ENCODE measurements at places on chromosomes 16 and 17.

GRCh38 chr17:50764734-50765149 lies 2.6 kb downstream of the ANKRD40CL start:
- DNase-seq, result no peak

GRCh38 chr17:62796291-62796690 lies 11.8 kb downstream of the MARCHF10 start:
- no peak for DNase-seq

DNA sequence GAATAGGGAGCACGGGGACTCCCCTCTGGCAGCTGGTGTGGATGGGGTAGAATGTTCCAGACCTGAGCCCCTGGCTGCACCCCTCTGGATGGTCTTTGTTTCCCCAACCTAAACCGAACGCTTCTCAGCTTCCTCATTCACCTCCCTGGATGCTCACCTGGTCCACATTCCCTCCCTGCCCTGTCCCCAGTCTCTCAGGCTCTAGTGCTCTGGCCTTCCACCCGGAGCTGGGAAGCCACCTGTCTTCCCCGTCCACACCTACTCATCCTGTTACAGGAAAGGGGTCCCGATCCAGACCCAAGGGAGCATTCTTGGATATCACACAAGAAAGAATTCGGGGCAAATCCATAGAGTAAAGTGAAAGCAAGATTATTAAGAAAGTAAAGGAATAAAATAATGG lies 73.5 kb downstream of the CYLD start:
- DNase-seq, result no peak

DNA sequence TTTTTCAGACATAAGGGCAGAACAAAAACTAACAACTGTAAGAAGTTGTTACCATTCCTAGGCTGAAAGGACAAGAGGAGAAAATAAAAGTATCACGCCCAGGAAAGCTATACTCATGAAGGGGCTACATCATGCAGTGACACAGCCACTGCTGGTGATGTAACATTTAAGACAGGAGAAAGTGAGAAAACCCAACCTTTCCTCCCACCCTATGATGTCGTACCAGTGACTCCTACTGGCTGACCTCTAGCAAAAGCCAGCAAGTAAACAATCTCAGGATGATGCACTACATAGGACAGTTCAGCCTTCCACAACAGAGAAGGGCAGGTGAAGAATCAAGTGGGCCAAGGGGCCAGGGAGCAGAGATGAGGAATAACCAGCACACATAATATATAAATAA lies 14.0 kb upstream of the OR1E2 start:
- DNase-seq, result no peak

DNA sequence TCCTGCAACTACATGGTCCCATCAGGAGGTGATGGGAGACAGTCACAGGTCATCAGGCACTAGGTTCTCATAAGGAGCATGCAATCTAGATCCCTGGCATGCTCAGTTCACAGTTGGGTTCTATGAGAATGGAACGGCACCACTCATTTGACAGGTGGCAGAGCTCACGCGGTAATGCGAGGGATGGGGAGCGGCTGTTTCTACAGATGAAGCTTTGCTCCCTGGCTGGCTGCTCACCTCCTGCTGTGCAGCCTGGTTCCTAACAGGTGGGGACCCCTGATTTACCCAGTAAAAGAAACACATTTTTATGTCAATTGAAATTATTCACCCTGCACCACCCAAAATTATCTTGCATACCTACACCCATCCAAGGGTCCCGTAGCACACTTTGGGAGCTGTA lies 42.7 kb upstream of the ZNHIT3 start:
- no peak for DNase-seq

DNA sequence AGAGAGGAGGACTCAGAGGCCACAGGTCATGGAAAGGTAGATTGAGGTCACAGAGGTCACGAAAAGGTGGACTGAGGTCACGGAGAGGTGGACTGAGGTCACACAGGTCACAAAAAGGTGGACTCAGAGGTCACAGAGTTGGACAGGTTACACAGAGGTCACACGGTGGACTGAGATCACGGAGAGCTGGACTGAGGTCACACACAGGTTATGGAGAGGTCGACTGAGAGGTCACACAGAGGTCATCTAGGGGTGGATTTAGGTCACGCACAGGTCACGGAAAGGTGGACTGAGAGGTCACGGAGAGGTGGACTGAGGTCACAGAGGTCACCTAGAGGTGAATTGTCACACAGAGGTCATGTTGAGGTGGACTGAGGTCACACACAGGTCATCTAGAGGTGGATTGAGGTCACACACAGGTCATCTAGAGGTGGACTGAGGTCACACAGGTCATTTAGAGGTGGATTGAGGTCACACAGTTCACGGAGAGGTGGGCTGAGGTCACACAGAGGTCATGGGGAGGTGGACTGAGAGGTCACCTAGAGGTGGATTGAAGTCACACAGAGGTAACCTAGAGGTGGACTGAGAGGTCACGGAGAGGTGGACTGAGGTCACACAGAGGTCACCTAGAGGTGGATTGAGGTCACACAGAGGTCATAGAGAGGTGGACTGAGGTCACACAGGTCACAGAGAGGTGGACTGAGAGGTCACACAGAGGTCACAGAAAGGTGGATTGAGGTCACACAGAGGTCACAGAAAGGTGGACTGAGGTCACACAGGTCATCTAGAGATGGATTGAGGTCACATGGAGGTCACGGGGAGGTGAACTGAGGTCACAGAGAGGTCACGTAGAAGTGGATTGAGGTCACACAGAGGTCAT lies 26.7 kb upstream of the JPT2 start:
- peak; percentile 18 for DNase-seq

DNA sequence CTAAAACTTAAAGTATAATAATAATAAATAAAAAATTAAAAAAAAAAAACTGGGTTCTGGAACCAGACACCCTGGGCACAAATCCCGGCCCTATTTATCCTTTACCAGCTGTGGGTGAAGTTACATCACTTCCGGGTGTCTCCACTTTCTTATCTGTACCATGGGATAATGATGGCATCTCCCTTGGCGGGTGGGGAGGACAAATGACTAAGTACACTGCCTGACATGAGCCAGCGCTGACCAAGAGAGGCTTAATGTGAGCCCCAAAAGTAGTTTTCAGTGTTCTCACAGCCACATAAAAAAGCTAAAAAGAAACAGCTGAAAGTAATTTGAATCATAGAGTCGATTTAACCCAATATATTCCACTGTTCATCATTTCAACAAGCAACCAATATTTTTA lies 424.9 kb downstream of the SOX9 start:
- no peak for DNase-seq

- no peak for DNase-seq
Measured at GRCh38 chr17:81008140-81008539, 16.5 kb downstream of the CHMP6 start.

DNA sequence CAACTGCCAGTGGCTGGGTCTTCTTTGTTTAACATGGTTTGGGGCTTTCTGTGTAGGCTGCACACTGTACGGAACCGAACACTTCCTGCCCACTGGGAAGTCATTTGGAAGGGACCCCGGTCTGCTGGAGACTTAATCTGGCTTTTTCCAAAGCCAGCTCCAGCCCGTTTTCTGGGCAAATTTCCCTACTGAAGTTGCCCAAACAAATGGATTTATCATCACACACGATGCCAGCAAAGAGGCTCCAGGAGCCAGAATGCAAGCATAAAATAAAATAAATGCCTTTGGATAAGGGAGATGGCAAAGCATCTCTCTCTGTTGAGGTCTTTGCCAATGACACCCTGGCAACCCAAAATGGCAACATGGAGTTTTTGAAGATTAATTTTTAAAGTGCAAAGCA lies 259.9 kb upstream of the IRX3 start:
- peak; percentile 14 for DNase-seq

DNA sequence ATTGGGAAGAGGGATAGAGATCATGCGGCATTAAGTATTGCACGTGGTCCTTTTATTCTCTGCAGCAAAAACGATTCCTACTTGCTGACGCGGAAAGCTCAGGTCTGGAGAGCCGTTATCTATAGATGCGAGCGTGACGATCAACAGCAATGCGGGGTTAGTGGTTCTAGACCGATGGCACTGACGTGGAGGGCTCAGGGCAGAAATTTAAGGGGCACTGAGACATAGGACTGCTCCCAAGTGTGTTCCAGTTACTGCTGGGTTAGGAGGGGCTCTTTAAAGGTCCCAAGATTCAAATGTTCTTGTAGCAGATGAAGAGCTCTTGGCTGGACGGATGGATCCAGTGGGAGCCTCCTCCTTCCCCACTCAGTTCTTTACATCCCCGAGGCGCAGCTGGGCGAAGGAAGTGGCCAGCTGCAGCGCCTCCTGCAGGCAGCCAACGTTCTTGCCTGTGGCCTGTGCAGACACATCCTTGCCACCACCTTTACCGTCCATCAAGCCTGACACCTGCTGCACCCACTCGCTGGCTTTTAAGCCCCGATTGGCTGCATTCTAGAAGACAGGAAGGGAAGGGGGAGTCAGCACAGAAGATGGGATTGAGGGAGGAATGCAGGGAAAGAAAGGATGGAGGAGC lies 732 bp upstream of the EXOSC6 start:
- DNase-seq, result peak; percentile 18

DNA sequence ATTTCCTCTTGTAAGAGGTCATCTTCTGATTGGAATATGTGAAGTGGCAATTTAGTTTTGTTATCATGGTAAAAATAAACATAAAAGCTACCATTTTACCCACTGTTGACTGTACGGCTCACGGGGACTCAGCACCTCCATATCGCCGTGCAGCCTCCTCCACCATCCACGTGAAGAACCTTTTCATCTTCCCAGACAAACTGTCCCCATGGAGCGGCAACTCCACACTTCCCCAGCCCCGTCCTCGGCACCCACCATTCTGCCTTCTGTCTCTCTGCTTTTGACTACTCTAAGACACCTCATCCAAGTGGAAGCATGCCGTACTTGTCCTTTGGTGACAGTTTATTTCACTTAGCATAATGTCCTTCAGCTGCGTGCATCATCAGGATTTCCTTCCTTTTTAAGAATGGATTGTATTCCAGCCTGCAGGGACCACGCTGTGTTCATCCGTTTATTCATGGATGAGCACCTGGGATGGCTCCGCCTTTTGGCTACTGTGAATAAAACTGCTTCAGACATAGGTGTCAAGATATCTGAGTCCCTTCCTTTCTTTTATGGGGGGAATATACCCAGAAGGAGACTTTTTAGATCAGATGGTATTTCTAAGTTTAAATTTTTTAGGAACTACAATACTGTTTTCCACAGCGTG lies 14.3 kb downstream of the FBXO31 start:
- no peak for DNase-seq

DNA sequence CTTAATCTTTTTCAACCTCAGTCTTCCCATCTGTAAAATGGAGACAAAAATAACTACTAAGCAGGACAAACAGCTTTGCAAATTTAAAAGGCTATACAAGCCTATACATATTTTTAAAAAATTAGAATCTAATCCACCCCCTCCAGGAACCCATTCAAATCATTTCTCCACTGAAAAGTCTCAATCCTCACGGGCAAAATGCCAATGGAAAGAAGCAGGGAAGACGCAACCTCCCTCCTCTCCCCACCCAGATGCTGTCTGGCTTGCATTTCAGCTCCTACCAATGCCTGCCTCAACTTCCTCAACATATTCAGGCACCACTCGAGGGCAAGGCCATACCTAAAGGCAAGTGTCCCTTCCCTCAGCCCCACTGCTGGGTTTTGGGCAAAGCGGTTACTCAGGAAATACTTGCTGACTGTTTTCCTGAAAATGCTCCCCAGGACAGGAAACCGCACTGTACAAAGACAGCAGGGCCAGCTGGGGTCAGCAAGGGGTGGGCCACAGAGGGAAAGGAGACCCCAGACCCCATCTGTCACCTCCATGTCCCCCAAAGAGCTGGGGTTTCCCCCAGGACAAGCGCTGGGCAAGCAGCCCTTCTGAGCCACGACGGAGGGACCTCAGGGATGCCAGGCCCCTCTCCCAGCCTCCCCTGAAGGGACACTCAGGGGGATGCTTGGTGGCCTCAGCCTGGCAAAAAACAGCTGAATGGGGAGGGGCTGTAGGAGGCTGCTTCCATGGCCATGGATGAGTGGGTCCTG lies 47.7 kb upstream of the DOC2B start:
- no peak for DNase-seq

DNA sequence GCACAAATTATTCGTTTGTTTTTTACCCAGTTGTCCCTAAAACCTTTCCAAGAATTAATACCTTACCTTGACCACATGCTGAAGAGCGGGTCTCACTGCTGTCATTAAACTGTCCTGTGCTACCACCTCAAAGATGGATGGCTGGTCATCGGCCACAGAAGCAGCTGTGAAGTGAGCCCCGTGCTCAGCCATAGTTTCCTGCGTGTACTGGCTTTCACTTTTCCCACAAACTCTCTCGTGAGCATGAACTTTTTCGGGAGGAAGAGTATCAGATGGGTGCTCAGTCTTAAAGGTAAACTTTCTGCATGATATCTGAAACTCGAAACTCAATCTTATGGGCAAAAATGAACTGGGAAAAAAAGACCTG lies 558 bp downstream of the PEX12 start:
- peak; percentile 16 for DNase-seq

- DNase-seq, result peak; percentile 36
Measured at GRCh38 chr16:81384006-81384405, 60.6 kb upstream of the CMIP start.

- no peak for DNase-seq
Measured at GRCh38 chr17:81096741-81097133, 61.8 kb downstream of the BAIAP2 start.

GRCh38 chr17:83099570-83100181 lies 20.3 kb downstream of the METRNL start:
- peak; percentile 62 for DNase-seq

DNA sequence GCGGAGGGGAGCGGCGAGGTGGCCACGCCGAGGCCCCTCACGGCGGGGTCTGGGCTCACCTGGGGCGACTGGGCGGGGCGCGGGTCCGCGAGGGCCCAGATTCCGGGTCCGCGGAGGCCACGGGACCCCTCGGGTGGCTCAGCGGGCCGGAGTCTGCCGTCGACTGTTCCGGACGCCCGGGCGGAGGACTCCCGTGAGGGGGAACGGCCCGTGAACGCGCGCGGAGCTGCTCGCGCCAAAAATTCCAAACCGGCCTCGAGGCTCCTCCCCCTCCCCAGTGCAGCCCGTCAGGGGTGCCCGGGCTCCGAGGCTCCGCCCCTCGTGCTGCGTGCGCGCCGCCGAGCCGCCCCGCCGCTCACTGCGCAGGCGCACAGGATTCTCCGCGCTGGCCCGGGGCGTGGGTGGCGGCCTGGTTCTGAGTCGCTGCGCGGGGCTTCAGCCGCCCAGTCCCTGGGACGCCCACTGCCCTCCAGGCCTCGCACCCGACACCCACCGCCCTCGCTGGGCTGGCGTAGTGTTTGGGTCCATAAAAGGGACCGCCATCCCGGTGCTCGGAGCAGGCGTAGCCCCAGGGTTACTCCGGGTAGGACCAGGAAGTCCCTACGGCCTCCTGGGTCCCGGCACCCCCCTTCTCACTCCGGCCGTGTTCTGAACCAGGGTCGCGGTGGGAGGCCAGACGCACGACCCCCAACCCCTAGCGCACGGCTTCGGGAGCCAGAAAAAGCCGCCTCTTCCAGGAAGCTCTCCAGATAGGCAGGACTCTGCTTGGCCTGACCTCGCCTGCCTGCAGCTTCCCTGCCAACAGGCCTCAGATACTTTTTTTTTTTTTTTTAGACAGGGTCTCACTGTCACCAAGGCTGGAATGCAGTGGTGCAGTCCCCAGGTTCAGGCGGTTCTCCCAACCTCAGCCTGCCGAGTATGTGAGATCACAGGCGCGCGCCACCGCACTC lies at the start of gene PKMYT1:
Gene PKMYT1, minus strand, starts transcription at position 220 of the 950 bp plus-strand sequence. CDS start 789 bp downstream, outside the sequence.
- DNase-seq, result peak; percentile 79

- DNase-seq, result peak; percentile 54
Measured at GRCh38 chr16:49644145-49644463, 211.8 kb downstream of the ZNF423 start.

GRCh38 chr16:50377001-50377400 lies 8.2 kb upstream of the BRD7 start:
- no peak for DNase-seq

- no peak for DNase-seq
Measured at GRCh38 chr17:18964018-18964351, 12.0 kb downstream of the SLC5A10 start.
